Stimulated activated CD8-positive, alpha-beta memory T cell treated with anti-CD3 and anti-CD28 coated beads, Interleukin-4, amount 100 ng/mL, for 48 hours (primary cell): ENCODE measurements at places on chromosomes 2 and 18.
A peak's percentile ranks its signal among the peaks of the same experiment; 100 is the strongest.

- peak; percentile 48 for DNase-seq
These were observed 412 bp downstream of the OSBPL1A start for GRCh38 chr18:24397131-24397693.

- DNase-seq, result no peak
These were observed 7.3 kb downstream of the FOSL2 start for GRCh38 chr2:28399956-28400355.

DNA sequence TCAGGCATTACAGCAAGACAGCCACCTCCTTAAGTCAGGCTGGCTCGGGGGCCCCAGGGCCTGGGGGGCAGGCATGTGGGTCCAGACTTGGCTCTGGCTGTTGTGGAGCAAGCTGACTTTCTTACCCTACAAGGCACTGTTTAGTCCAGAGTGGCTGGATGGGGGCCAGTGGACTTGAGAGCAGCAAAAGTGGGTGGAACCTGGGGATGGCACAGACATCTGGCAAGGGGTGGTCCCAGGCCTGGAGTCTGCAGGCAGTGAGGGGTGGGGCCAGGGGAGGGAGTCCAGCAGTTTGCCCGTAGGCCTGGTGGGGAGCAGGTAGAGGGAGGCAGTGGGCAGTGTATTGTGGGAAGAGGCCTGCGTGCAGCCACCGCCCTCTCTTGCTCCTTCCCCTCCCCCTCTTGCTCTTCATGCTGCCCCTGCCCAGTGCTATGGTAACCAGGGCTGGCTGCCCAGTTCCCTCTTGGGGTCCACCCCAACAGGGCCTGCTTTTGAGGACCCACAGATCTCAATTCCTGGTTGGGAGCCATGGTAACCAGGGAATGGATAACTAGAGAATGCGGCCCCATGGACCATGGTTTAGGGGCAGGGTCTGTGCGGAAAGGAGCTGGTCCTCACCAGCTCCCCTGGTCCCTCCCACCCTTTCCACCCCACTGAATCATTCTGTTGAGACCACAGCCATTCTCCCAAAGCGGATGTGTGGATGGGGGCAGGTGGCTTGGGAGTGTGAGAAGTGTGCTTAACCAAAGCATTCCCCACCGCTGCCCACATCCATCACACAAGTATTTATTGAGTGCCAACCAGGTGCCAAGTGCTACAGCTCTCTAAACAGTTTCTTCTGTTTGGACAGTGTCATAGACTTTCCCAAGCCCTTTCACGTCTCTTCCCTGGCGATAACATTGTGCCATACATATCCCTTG is 19.3 kb downstream of the SPEG start:
- DNase-seq, result no peak

GRCh38 chr2:17538022-17538843 is 2.3 kb upstream of the VSNL1 start:
- DNase-seq, result no peak

DNA sequence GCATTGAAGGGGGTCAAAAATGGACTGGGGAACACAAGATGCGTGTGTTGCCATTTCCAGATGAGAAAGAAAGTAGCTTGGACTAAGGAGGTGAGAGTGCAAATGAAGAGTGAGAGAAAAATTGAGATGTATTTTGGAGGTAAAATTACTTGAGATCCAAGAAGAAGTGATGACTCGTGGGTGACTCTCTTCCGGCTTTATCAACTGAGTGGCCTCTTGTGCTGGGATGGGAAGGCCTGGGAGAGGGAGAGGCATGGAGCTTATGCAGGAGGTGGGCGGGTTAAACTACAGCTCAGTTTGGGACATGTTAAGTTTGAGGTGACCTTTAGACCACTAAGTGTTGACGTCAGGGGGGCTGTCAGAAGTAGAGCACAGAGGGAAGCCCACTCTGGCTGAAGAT is 34.9 kb downstream of the SULT1C2 start:
- no peak for DNase-seq

- no peak for DNase-seq
These were observed 4.6 kb downstream of the DYSF start for GRCh38 chr2:71457923-71458322.

GRCh38 chr2:168087401-168087800 is 160.0 kb downstream of the STK39 start:
- no peak for DNase-seq
